ENCODE measurements at places on chromosomes 2 and 18. TPM values are rescaled to one million over a fixed set of nuclear protein-coding genes. Genes with fewer than 3 reads are reported as not detected.

DNA sequence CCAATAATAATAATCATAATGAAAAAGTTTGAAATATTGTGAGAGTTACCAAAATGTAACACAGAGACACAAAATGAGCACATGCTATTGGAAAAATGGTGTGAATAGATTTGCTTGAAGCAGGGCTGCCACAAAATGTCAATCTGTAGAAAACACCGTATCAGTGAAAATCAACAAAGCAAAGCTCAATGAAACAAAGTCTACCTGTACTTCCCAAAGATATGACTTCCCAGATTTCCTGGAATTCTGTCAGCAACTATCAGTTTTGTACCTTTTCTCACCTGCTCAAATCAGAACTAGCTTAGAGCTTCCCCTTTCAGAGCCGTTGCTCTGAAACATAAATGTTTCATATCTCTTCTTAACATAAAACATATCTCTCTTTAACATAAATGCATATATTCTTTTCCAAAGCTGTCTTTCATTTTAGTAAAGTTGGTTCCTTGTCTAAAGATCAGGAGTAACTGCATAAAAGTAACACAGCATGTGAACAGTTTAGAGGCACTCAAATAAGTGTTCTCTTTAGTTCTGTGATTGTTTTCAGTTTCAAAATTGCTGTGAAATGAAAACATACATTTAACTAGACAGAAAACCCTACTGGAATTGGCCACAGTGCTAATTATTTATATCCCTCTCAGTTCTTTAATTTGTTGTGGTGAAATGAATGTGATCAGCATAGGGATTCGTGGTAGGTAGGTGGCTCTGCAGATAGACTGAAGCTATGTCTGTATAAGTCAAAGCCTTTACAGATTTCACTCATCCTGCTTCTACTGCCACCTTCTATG, 262.5 kb downstream of the KCNJ3 start:
- no peak for DNase-seq

Gene NPHP1
- 2.5 TPM for total RNA-seq

Gene PRKAG3
- total RNA-seq: not detected

Gene PDCD1
- not detected for total RNA-seq

Gene LRP2
- not detected for total RNA-seq

Gene CAPN14
- not detected for total RNA-seq

- no peak for DNase-seq
Observed at GRCh38 chr2:144999071-144999875, 479.4 kb upstream of the ZEB2 start.

DNA sequence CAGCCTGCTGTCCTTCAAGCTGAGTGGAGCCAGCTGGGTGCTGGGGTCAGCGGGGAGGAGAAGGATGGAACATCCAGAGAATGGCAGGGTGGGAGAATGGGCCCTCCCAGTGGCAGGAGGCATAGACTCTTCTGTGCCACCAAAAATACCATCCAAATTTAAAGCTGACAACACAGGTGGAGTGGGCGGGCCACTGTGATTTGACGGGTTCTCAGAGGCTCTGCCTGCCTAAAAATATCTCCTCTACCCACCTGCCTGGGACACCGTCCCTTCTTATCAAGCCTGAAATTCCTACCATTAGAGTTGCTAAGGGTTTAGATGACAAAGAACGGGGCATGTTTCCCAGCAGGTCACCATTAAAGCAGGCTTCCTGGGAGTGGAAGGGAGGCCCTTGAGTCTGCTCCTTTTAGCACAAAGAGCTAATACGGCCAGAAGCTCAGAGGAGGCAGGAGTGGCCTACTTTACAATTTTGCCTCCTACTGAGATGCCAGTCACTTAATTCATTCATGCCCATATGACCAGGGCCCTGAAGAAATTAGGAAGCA, 19.8 kb upstream of the MARCHF4 start:
- DNase-seq: no peak

Gene RAB27B
- not detected for total RNA-seq

Gene BCL2
- total RNA-seq: 5.4 TPM

- DNase-seq: no peak
Observed at GRCh38 chr2:40178171-40178778, 273.6 kb downstream of the SLC8A1 start.

GRCh38 chr18:42635378-42636048, 480.0 kb downstream of the RIT2 start:
- no peak for DNase-seq

- no peak for DNase-seq
Observed at GRCh38 chr18:30652387-30652786, 390.2 kb downstream of the DSC3 start.

DNA sequence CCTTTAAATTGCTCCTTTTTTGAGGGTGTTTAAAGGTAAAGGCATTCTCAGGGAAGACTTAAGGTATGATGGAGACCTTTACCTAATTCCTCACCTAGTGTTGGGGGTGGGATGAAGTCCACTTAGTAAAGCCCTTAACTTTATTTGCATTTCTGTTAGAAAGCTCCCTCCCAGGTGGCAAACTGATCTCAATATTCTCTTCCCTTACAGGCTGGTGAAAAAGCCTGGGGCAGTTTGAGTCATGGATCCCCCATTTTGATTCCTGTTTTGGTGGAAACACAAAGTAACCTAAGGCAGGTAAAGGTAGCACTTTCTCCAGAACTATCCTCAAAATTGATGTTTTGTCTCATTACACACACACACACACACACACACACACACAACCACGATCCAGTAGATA, 33.8 kb upstream of the HNRNPA3 start:
- DNase-seq: no peak

GRCh38 chr18:40197711-40198110, 1757.3 kb upstream of the PIK3C3 start:
- no peak for DNase-seq

- no peak for DNase-seq
Observed at GRCh38 chr2:118443596-118443995, 355.3 kb downstream of the INSIG2 start.

DNA sequence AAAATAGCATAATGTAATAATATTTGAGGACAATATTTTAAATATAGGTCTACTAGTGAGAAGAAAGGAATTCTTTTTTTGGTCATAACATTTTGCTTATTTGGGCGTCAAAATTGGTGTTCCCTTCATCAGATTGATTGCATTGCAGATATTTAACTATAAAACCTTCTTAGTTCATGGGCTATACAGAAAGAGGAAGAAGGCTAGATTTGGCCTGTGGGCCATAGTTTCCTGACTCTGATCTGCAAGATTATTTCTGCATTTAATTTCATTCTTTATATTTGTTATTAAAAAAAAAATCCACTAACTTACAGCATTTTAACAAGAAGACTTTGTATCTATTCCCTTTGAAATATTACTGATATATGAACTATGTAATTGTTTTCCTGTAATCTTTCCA, 31.9 kb downstream of the PIKFYVE start:
- no peak for DNase-seq

Gene ZBTB7C
- 0.10 TPM for total RNA-seq

DNA sequence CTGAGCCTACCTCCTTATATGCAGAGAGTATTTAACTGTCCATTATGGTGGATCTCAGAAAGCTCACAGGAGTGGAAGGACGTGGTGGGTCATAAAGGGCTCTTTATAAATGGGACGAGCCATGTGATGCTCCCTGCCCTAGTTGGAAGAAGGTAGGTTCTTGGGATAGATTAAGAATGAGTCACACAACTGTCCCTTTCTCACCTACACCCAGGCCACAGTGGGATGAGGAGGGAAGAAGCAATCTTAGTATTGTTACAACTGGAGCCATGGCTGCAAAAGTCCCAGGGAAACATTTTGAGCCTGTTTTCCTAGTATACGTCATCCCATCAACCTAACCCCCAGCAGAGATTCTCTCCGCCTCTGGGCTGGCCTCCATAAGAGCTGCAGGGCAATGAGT, 229.9 kb downstream of the TTC32 start:
- no peak for DNase-seq
